ENCODE measurements at places on chromosomes 13 and 19.

- H3K4me1 ChIP-seq, result no peaks in the 10 kb centered on the region
- no peaks in the 10 kb centered on the region for H3K27me3 ChIP-seq
- no peak overlapping the region for H3K4me3 ChIP-seq
- no peak for DNase-seq
- no peaks in the 10 kb centered on the region for H3K36me3 ChIP-seq
- no peak overlapping the region for H3K27ac ChIP-seq
Observed at GRCh38 chr13:99078017-99078771, 100.3 kb upstream of the DOCK9 start.

DNA sequence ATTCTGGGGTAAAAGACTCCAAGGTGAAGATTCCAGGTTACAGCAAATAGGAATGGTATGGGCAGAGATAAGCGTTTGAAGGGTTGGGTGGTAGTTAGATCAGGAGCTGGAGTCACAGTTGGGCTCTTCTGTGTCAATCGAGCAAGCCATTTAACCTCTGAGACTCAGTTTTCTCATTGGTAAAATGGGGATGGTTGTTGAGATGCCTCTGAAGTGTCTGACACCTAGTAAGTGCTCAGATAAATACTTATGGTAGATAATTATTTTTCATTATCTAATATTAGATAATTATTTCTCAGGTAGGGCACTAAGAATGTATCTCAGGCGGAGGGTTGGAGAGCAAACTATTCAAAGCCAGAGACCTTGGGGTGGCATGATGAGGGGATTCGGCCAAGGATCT is 7.8 kb downstream of the LTBP4 start:
- no peak overlapping the region for H3K4me3 ChIP-seq
- H3K36me3 ChIP-seq, result no peaks in the 10 kb centered on the region
- no peaks in the 10 kb centered on the region for H3K27me3 ChIP-seq

GRCh38 chr13:32247887-32248286 is 67.3 kb downstream of the ZAR1L start:
- no peaks in the 10 kb centered on the region for H3K4me1 ChIP-seq
- no peaks in the 10 kb centered on the region for H3K36me3 ChIP-seq
- no peaks in the 10 kb centered on the region for H3K27me3 ChIP-seq
- no peak for DNase-seq

DNA sequence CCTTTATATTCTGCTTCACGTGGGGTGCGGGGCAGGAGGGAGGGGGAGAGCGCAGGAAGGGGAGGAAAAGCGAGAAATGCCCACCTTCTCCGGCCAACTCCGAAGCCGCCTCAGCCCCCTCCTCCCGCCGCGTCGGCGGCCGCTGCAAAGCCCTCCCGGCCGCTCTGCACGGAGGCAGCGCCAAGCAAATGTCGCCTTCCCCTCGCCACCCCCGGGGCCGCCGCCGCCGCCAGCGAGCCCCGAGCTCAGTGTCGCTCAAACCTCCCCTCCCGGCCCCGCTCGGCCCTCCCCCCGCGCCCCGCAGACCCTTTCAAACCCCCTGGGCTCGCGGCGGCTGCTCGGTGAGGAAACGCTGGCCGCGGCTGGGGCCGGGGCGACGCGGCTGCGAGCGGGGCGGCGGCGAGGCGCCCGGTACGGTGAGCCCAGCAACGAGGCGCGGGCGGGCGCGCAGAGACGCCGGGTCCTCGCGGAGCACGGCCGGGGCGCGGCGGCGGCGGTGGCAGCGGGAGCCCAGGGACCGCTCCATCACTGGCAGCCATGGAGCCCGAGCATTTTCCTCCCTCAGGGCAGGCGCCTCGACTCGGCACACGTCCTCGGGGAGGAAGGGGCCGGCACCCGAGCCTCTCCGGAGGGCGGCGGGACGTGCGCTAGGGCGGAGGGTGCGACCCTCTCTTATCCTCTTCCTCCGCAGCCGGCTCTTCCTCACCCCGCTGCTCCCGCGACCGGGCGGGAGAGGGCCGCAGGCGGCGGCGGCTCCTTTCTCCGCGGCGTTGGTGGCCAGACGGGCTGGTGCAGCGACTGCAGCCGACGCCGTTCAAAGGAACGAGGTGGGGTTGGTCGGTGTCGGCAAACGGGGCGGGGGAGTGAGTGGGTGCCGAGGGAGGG is 463 bp upstream of the TSC22D1 start:
- H3K36me3 ChIP-seq, result no peaks in the 10 kb centered on the region
- H3K4me3 ChIP-seq, result peak overlapping the region; percentile 84
- DNase-seq, result no peak
- peak overlapping the region; percentile 96 for H3K27ac ChIP-seq

DNA sequence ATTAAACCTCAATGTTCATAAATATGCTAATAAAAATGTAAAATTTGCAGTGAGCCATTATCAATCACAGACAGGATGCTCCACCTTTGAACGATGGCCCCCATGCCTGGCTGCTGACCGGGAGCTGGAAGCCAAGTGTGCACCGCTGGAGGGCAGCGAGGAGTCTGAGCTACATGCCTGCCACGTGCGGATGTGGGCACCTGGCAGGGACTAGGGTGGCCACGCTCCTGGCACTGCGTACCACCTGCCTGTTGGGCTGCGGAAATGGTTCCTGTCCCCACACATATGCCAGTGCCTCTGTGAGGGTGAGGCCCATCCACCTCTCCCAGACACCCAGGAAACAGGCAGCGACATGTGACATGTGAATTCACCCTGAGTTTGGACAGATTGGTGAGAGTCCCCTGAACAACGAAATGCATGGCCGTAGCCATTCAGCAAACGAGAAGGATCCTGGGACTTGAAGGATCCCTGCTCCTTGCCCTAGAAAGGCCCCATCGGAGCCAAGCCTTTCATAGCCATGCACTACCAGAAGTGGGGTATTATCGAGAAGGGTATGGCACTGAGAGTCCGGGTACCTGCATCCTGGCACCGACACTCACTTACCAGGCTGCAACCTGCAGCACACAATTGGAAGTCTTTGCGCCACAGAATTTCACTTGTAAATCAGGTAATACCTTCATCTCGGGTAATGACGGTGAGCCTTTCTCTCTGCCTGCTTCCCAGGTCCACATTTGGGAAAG is 35.8 kb downstream of the TSHZ3 start:
- no peaks in the 10 kb centered on the region for H3K36me3 ChIP-seq
- no peak overlapping the region for H3K27ac ChIP-seq
- peaks cover 16% of the 10 kb centered on the region for H3K4me1 ChIP-seq

GRCh38 chr19:48970923-48971395 is 5.8 kb downstream of the FTL start:
- no peak overlapping the region for H3K27ac ChIP-seq
- H3K4me1 ChIP-seq, result peaks cover 13% of the 10 kb centered on the region
- no peaks in the 10 kb centered on the region for H3K27me3 ChIP-seq
- H3K4me3 ChIP-seq, result no peak overlapping the region
- no peak for DNase-seq

DNA sequence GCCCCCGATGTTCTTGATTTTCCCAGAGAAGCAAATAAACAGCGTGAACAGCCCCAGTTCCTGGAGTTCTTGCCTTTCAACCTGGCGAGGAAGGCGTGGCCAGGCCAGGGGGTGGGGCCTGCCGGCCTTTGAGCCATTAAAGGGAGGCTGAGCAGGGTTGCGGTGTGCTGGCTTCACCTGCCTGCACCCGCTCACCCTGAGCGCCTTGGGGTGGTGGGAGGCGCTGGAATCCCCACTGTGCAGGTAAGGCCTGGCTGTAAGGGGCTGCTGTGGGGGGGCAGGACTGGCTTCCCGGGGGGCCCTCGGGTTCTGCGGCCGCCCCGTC is 2.7 kb upstream of the MISP start:
- no peak overlapping the region for H3K4me3 ChIP-seq
- no peaks in the 10 kb centered on the region for H3K27me3 ChIP-seq
- no peak for DNase-seq
- H3K36me3 ChIP-seq, result no peaks in the 10 kb centered on the region

- no peak for DNase-seq
- H3K4me3 ChIP-seq, result no peak within 1 kb of the TSS
- no peaks in the 10 kb centered on the region for H3K4me1 ChIP-seq
- no peak within 1 kb of the TSS for H3K27ac ChIP-seq
- H3K36me3 ChIP-seq, result no peaks in the 10 kb centered on the region
Observed at GRCh38 chr19:14979476-14980255, at the start of gene SLC1A6. SLC1A6 (minus strand) TSS chr19:14979864; CDS start chr19:14972910, 6,954 bp downstream.

GRCh38 chr13:111398715-111399299 is 78.4 kb downstream of the TEX29 start:
- no peak for DNase-seq
- no peaks in the 10 kb centered on the region for H3K27me3 ChIP-seq
- no peaks in the 10 kb centered on the region for H3K36me3 ChIP-seq
- no peaks in the 10 kb centered on the region for H3K4me1 ChIP-seq
- no peak overlapping the region for H3K4me3 ChIP-seq
- no peak overlapping the region for H3K27ac ChIP-seq

- DNase-seq, result no peak
- no peaks in the 10 kb centered on the region for H3K27me3 ChIP-seq
- no peaks in the 10 kb centered on the region for H3K4me1 ChIP-seq
- H3K27ac ChIP-seq, result no peak overlapping the region
- no peaks in the 10 kb centered on the region for H3K36me3 ChIP-seq
- no peak overlapping the region for H3K4me3 ChIP-seq
Observed at GRCh38 chr13:53050151-53050550, 21.5 kb downstream of the OLFM4 start.

DNA sequence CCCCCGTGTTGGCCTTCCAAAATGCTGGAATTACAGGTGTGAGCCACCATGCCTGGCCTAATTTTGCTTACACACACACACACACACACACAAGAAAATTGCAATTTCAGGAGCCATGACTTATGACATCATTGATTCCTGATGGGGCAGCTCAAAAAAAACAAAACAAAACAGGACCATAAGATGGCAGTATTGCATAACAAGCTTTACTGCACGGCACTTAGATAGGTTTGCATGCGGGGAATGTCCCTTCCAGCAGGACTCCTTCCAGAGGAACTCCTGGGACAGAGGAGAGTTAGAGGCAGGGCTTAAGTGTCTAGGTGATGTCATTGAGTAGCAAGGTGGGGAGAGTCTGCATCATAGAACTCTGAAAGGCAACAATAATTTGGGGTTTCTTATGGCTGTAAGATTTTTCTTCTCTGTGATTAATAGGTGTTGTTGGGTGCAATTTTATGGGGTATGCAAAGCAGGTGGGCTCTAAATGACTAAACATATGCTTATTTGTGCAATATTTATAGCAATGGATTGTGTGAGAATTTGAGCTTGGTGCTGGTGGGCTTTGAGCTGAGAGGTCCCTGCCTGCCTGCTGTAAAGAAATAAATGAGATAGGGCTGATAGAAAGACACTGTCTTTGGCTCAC is 9.0 kb upstream of the ACSBG2 start:
- peak; percentile 41 for DNase-seq
- H3K27me3 ChIP-seq, result no peaks in the 10 kb centered on the region
- H3K4me3 ChIP-seq, result no peak overlapping the region

DNA sequence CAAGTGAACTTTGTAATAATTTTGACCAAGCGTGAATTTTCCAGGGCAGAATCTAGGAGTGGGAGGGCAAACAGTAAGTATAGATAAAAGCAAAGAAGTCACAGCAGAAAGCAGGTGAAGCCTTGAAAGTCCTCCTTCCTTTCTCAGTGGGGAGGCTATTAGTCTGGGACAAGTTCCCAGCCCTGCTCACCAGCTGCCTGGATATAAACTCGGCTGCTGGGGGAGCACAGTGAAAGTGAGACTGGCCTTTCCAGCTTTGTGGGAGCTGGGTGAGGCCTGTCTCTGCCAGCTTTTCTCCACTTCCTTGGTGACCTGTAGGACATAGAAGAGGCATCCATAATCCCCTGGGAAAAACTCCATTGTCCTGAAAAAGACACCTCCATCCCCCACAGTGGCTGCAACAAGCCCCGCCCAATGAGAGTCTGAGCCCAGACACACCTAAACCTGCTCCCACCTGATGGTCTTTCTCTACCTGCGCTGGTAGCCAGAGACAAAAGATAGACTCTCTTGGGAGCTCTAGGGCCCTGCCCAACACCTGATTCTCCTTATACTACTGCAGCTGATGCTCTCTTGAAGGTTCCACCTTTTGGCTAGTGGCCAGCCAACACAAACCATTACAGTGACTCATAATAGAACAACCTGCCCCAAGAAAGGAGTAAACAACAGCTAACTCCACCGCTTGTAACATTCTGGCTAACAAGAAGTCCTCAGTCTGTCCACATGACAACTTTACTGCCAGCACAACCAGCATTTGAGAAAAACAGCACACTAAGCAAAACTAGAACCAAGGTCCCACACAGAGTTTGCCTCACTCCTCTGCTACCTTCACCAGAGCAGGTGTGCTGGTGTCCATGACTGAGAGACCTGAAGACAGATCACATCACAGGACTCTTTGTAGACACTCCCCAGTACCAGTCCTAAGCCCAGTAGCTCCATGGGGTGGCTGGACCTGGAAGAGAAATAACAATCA is 252.2 kb upstream of the SLITRK6 start:
- DNase-seq, result no peak
- no peak overlapping the region for H3K4me3 ChIP-seq
- H3K4me1 ChIP-seq, result no peaks in the 10 kb centered on the region

- no peak for DNase-seq
- no peaks in the 10 kb centered on the region for H3K36me3 ChIP-seq
- H3K4me3 ChIP-seq, result no peak overlapping the region
- peaks cover 2% of the 10 kb centered on the region for H3K4me1 ChIP-seq
Observed at GRCh38 chr19:947090-947706, 21.4 kb downstream of the ARID3A start.

DNA sequence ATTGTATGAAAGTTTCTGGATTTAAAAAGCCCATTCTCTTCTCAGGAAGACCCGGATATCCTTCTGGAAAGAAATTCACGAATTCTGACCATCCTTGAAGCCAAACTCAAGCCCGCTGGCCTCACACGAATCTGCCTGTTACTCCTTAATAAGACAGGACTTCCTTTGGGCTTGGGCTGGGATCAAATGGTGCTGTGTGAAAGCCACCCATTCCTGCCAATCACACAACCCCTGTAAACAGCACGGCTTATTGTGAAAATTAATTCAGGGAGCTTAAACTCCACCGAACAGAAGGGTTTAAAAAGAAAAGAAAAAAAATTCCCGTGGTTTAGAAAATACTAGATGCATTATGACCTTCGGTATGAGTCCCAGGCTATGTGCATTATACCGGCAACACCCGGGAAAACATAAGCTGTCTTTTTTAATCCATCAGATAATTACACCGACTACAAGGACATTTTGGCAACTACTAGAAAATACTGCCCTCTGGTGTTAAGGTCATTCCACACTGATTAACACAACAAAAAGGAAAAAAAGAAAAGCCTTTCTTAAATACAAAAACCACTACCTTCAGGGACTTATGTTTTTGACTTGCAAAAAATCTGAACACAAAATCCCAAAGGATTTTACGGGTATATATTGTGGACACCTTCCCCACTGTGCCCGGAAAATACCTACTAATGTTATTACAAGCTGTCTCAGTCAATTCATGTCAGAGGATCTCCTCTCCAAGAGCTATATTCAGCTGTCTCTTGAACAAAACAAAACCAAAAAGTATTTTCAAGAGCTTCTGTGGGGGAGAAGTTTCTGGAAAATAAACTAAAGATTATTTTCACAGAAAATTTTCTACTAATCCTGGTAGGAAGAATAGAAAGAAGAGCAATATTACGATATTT is 76.0 kb upstream of the LSM14A start:
- no peak overlapping the region for H3K4me3 ChIP-seq
- H3K27ac ChIP-seq, result no peak overlapping the region
- H3K4me1 ChIP-seq, result no peaks in the 10 kb centered on the region
